ENCODE measurements at places on chromosomes 13 and 19. TPM values are rescaled to one million over a fixed set of nuclear protein-coding genes. Genes with fewer than 3 reads are reported as not detected.

Gene RNF225
- 0.41 TPM for total RNA-seq

DNA sequence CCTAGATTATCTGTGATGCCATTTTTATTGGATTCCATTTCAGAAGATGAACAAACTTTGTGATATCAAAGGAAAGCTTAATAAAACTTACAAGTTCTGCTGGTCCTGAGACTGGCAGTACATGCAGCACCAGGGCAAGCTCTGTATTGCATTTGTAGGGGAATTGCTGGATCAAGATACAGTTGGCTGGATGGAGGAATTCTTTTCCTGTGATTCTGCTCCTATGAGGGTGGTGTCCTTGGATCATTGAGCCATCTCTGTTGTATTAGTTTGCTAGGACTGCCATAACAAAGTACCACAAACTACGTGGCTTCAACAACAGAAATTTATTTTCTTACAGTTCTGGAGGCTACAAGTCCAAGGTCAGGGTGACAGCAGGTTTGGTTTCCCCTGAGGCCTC lies 33.9 kb upstream of the CSNK1A1L start:
- no peaks in the 10 kb centered on the region for H3K27me3 ChIP-seq
- H3K36me3 ChIP-seq = no peaks in the 10 kb centered on the region
- no peak for DNase-seq
- no peak overlapping the region for H3K4me3 ChIP-seq
- H3K27ac ChIP-seq = no peak overlapping the region

- peak; percentile 86 for DNase-seq
- no peaks in the 10 kb centered on the region for H3K36me3 ChIP-seq
- H3K27me3 ChIP-seq = no peaks in the 10 kb centered on the region
- H3K27ac ChIP-seq = peak overlapping the region; percentile 85
- H3K4me3 ChIP-seq = no peak overlapping the region
Measured at GRCh38 chr13:98509271-98510155, 67.4 kb downstream of the STK24 start.

GRCh38 chr19:1039646-1040475 lies at the start of gene ABCA7:
TSS of gene ABCA7 (plus strand) at chr19:1040107. CDS start at chr19:1041362, 1,255 bp downstream.
- no peak within 1 kb of the TSS for H3K27ac ChIP-seq
- H3K4me1 ChIP-seq = peaks cover 33% of the 10 kb centered on the region
- peak; percentile 93 for DNase-seq
- no peaks in the 10 kb centered on the region for H3K27me3 ChIP-seq
- peak within 1 kb of the TSS; percentile 42 for H3K4me3 ChIP-seq

Gene ERICH6B
- not detected for total RNA-seq

GRCh38 chr19:35316560-35316959 lies 12.4 kb upstream of the CD22 start:
- no peaks in the 10 kb centered on the region for H3K27me3 ChIP-seq
- no peak overlapping the region for H3K4me3 ChIP-seq
- H3K4me1 ChIP-seq = peaks cover 7% of the 10 kb centered on the region
- DNase-seq = no peak
- no peak overlapping the region for H3K27ac ChIP-seq

Gene EHD2
- 159 TPM for total RNA-seq

Gene ZNF681
- total RNA-seq = 1.3 TPM

DNA sequence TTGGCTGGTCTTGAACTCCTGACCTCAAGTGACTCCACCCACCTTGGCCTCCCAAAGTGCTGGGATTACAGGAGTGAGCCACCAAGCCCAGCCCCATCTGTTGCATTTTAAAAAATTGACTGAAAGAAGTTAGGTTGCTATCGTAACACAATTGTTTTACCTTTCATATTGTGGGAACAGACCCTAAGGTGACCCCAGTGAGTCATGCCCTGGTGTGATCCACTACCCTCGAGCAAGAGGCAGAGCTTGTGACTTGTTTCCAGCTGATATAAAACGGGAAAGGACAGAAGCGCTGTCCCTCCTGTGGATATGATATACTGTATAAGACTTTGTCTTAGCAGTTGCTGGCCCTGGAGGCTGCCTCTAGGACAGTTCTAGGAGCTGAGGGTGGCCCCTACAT lies 308.6 kb downstream of the HS6ST3 start:
- no peak overlapping the region for H3K4me3 ChIP-seq
- H3K27ac ChIP-seq = no peak overlapping the region
- DNase-seq = no peak
- no peaks in the 10 kb centered on the region for H3K4me1 ChIP-seq
- H3K27me3 ChIP-seq = no peaks in the 10 kb centered on the region
